ENCODE measurements at places on chromosomes 6 and 20.

GRCh38 chr6:15519681-15520080 is 143.1 kb downstream of the DTNBP1 start:
- no peak for DNase-seq

- DNase-seq, result no peak
These were observed 42.7 kb downstream of the TRPC4AP start for GRCh38 chr20:35049776-35050352.

- no peak for DNase-seq
These were observed 43.1 kb downstream of the ALDH5A1 start for GRCh38 chr6:24537771-24538385.

- no peak for DNase-seq
These were observed 41.4 kb upstream of the ANGPT4 start for GRCh38 chr20:957544-957943.

GRCh38 chr6:11432713-11433450 is 104.7 kb upstream of the TMEM170B start:
- DNase-seq, result peak; percentile 76

GRCh38 chr6:37548067-37548674 is 48.5 kb upstream of the CCDC167 start:
- DNase-seq, result no peak

DNA sequence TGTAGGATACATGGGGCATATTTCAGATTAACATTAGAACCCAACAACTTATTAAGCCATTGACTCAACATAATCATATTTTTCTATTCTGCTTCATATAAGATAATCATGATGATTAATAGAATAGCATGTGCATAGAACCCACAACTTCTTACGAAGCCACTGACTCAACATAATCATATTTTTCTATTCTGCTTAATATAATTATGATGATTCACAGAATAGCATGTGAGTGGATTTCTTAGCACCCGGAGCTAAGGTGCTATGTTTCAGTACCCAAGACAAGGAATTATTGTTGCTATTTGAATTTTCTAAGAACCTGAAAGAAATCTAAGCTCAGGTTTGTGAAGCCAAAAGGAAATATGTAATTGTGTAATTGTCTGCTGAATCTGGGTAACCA is 96.8 kb downstream of the TENT5A start:
- DNase-seq, result no peak

DNA sequence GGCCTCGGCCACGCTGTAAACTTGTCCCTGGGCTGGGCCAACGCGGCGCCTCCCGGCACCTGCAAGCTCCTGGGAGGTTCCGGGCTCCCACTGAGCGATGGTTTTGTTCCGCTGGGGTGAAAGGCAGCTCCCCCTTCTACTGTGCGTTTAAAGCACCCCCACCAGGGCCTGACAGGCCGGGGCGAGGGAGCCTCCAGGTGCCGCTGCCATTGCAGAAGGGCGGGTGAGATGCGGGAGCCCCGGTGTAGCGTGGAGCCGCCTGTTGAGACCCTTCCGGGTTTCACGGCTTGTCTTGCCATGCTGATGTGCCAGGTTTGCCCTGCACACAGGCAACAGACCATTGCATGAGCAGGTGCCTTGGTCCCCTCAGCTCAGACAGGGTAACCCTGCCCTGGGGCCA is 2.9 kb downstream of the COL20A1 start:
- DNase-seq, result no peak

GRCh38 chr6:23091795-23092194 is 522.4 kb downstream of the HDGFL1 start:
- DNase-seq, result peak; percentile 17

DNA sequence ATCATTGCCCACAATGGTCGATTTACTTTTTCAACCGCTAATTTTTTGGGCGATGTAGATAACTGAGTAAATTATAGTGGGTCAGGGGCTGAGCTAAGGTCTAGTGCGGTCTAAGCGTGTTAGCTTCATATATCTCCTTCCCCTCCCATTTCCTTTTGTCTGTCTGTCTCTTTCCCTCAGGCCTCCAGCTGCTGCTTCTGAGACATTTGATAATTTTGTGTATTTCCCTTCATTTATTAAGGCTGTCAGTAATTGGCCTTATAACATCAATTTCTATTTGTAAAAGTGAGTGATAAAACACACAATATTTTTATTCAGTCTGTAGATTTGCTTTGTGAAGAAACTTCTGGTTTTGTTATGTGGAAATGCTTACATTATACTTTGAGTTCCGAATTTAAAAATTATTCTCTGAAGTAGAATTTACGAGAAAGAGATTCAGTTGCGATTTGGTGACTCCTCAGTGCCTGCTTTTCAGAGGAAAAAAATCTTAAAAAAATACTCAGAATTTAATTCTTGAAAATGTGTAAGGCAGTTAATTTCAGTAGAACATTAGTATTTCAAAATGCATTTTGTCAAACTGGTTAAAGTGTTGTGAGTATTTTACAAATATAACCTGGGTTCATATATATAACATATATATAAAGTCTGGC is 1.4 kb downstream of the TMEM170B start:
- DNase-seq, result no peak

DNA sequence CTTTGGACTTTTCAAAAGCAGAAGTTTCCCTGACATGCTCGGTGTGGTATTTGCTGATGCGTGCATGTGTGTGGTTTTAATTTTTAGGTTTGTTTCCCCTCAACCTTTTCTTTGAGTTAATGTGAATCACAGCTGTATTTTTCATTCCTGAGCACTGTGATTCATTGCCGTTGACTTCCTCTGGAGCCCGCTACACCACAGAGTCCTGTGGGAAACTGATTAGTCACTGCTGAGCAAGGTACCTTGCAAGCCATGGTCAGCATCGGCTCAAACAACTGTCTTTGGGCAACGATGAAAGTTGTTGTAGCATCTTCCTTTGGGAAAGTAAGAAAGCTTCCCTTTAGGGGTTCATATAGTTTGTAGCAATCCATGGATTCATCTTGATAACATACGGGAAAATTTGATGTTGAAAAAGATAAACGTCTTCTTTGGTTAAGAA is 57.5 kb downstream of the RIN2 start:
- peak; percentile 98 for DNase-seq

DNA sequence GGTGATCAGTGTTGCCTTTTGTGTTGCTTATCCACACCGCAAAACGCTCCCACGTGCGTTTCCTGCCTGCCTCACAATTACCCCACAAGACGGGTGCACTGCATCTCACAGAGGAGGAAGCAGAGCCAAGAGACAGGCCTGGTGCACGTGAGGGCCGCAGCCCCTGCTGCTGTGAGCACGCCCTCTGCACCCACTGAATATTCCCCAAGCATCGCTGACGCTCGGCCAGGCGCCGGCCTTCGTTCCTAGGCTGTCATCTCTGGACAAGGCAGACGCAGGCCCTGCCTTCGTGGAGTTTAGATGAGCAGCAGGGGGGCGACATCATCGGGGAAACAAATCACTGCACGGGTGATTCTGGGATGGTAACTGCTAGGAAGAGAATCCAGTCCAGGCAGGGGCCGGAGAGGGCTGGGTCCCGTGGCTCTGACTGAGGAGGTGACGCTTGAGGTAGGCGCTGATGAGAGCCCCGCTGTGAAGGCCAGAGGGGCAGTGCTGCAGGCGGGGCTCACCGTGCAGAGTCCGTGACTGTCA is 162.4 kb upstream of the QKI start:
- no peak for DNase-seq

DNA sequence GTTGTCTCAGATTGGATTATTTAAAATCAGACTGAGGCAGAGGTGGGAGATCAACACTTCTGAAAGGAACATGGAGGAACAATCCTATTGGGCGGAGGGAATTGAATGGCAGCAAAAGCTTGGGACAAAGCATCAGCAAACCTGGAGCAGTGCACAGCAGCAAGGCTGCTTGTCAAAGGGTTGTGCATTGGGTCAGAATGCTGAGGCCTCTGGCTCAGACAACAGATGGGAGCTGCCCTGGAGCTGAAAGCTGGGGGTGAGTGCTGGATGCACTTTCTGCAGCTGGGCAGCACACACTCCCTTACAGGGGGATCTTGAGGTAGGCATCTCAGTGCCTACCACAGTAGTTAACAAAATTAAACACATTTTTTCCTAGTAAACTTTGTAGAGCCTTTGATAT is 634.4 kb upstream of the MMS22L start:
- DNase-seq, result no peak

- DNase-seq, result no peak
These were observed 10.7 kb upstream of the KCNK15 start for GRCh38 chr20:44734938-44735337.

- peak; percentile 38 for DNase-seq
These were observed 13.2 kb upstream of the FRK start for GRCh38 chr6:116073765-116074440.

DNA sequence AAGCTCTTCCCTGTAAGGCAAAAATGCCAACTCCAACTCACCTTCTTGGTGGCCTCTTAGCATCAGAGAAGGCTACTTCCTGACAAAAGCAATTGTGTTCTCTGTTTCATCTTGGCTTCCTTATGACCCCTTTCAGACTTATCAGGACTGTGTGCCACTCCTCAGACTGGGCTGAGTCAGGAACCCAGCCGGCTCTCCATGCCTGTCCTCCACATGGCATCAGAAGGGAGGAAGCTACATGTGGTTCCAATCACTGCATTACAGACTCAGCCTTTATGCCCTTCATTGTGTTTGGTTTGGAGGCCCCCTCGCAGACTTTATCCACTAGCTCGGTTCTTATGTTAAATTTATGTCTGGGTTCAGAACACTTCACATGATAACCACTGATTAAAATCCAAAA is 142.5 kb downstream of the SLC24A3 start:
- no peak for DNase-seq

GRCh38 chr6:1832358-1832757 is 222.6 kb downstream of the FOXC1 start:
- no peak for DNase-seq

Data from GM04504 (cell line).